ENCODE measurements at places on chromosomes 6 and 20.

DNA sequence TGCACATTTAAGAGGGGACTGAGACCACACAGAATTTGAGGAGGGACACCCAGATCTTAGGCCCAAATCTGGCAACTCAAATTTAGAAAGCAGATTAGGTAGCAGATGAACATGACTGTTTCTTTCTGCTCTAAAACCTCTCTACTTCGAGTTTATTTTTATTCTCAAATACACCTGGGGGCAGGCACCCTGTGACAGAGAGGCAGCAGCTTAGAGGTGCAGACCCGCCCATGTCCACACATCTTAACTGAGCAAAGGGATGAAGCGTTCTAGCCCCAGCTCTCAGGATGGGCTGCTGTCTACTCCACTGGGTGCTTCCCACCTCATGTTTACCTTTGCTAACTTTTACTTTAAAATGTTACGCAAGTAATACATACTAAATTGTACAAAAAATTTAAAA lies 125.0 kb downstream of the SLC23A2 start:
- no peak for DNase-seq

DNA sequence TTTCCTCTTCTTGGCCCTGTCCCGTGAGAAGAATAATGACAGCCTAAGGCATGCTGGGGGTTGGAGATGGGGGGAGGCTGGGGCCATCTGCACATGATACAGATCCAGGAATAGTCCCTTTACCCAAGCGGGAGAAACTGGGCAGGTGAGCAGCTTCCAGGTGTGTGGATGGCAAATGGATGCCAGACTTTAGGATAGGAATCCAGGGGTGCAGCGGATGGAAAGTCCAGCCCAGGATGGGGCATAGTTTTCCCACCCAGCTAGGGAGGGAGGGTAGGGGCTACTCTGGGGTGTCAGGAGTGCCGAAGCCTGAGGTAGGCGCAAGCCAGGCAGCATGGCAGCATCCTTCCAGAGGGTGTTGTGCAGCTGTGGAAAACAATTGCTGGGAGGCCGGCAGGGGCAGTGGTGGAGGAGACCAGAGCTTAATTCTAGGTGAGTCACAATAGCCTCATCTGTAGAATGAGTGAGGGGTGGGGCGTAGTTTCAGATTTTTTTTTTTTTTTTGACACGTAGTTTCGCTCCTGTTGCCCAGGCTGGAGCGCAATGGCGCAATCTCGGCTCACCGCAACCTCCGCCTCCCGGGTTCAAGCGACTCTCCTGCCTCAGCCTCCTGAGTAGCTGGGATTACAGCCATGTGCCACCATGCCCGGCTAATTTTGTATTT lies 15.4 kb upstream of the FAM110A start:
- DNase-seq: no peak

DNA sequence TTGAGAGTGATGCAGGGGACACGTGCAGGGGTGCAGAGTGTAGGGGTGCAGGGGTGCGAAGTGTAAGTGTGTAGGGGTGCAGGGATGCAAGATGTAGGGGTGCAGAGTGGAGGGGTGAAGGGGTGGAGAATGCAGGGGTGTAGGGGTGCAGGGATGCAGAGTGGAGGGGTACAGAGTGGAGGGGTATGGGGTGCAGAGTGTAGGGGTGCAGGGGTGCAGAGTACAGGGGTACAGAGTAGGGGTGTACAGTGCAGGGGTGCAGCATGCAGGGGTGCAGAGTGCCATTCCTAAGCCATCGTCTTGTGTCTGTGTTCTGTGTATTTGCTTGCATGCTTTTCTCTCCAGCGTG lies 345.4 kb downstream of the TAF4 start:
- no peak for DNase-seq

DNA sequence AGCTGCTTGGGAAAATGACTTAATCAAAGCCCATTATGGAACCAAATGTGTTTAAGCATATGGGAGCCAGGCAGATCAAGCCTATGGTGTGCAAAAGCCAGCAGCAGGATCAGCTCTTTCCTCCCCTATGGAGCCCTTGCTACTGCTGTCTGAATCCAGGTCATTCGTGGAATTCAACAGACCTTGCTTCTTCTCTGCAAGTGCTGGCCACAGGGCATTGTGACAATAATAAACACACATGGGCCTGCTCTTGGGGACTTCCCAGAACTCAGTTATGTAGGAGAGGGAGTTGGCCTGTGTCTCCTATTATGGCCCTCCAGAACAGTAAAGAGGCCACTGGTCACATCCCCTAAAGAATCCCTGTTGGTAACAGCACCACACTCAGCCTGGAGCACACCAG lies 18.6 kb downstream of the GFOD1 start:
- DNase-seq: no peak

DNA sequence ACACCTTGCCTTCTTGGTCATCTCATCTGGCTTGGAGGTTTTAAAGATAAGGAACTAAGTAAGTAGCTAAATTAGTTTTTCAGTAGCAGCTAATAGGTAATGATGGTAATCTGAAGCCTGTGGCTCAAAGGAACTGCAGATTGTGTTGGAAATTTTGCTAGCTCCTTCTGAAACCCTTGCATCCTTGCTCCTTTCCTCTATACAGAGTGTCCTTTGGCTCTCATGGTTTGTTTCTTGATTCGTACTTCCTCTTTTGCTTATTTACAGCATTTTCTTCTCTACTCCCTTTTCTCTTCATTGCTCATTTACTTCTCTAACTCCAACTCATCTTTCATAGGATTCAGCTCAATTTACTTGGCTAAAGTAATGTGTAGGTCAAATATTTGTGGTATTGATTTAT lies 19.0 kb downstream of the LRRC1 start:
- no peak for DNase-seq

DNA sequence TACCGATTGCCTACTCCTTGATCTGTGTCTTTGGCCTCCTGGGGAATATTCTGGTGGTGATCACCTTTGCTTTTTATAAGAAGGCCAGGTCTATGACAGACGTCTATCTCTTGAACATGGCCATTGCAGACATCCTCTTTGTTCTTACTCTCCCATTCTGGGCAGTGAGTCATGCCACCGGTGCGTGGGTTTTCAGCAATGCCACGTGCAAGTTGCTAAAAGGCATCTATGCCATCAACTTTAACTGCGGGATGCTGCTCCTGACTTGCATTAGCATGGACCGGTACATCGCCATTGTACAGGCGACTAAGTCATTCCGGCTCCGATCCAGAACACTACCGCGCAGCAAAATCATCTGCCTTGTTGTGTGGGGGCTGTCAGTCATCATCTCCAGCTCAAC lies 13.5 kb downstream of the CCR6 start:
- DNase-seq: no peak

DNA sequence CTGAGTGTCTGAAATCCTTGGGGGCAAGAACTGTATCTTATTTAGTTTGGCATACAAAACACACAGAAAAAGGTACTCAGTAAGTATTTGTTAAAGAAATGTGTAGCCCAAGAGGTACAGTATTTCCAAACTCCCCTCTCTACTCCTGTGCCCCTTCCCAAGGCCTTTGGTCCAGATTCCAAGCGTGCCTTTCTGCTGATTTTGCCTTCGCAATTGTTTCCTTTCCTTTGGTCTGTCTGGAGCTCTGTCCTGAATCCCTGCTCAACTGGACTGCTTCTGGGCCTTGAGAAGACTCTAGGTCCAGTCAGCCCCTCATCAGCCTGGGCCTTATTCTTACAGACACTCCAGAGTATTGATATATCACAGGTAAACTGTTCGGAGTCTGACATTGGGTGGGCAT lies 122.2 kb upstream of the SYNCRIP start:
- no peak for DNase-seq

GRCh38 chr20:61055180-61056010 lies 196.7 kb upstream of the CDH4 start:
- no peak for DNase-seq

- no peak for DNase-seq
These were observed 21.3 kb downstream of the PLCB1 start for GRCh38 chr20:8153281-8153908.

GRCh38 chr20:25065625-25066338 lies 7.8 kb upstream of the ACSS1 start:
- peak; percentile 33 for DNase-seq

DNA sequence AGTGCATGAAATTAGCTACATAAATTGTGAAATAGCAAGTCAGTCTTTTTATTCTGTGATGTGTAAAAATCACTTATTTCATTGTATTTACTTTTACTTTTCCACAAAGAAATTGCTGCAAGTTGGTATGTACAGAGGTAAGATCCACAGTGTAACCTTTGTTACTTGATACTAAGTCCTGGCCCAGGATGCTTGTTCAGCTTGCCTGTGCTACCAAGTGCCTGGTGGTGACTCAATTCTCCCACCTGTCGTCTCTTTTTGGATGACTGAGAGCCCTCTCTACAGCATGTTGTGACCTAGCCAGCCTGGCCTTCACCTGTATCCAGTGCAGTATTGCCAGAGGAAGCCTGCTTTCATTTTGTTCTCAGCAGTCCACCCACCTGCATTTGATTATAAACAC lies 54.9 kb downstream of the ANKRD6 start:
- DNase-seq: no peak

DNA sequence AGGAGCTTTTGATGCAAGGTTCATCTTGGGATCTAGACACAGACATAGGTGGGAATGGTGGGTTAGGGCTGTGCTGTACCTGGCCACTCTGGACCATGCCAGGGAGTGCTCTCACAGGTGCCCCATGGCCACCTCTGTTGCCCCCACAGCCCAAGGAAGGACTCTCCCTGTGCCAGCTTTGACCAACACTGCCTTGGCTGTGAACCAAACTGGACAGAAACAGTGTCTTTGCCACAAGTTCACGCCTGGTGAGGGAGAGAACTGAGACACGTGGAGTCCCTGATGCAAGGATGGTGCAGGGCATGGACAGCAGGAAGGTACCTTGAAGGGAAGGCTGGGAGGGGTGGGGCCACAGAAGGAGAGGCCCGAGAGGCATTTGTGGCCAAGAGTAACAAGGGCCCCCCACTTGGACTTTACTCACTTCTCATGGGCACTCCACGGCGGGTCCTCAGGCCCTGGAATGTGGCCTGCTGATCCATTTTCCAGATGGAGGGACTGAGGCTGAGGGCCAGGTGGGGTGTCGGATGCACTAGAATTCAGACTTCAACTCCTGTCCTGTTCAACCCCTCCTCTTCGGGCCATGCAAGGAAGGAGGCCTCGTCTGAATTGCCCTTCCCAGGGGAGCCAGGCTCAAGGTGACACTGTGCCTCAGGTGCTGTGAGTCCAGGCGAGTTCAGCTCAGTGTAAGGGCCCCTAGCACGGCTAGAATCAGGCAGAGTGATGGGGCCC lies 103.3 kb downstream of the YTHDF1 start:
- DNase-seq: no peak

- DNase-seq: no peak
These were observed 23.4 kb downstream of the ATRN start for GRCh38 chr20:3494218-3494617.

DNA sequence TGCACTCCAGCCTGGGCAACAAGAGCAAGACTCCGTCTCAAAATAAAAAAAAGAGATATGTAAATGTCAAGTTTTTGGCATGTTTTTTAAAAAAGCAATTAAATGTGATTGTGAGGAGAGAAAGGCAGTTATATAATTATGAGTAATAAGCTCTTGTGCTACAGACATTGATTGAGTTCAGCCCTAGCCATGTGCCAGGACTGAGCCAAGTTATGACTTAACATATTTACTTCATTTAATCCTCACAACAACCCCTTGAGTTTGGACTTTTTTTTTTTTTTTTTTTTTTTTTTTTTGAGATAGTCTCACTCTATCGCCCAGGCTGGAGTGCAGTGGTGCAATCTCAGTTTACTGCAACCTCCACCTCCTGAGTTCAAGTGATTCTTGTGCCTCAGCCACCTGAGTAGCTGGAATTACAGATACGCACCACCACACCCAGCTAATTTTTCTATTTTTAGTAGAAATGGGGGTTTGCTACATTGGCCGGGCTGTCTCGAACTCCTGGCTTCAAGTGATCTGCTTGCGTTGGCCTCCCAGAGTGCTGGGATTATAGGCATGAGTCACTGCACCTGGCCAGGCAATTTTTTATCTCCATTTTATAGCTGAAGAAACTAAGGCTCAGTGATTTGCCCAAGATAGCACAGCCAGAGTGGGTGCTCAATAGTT lies 15.0 kb upstream of the CSE1L start:
- no peak for DNase-seq

GRCh38 chr6:170485159-170485558 lies 67.9 kb downstream of the PSMB1 start:
- no peak for DNase-seq

DNA sequence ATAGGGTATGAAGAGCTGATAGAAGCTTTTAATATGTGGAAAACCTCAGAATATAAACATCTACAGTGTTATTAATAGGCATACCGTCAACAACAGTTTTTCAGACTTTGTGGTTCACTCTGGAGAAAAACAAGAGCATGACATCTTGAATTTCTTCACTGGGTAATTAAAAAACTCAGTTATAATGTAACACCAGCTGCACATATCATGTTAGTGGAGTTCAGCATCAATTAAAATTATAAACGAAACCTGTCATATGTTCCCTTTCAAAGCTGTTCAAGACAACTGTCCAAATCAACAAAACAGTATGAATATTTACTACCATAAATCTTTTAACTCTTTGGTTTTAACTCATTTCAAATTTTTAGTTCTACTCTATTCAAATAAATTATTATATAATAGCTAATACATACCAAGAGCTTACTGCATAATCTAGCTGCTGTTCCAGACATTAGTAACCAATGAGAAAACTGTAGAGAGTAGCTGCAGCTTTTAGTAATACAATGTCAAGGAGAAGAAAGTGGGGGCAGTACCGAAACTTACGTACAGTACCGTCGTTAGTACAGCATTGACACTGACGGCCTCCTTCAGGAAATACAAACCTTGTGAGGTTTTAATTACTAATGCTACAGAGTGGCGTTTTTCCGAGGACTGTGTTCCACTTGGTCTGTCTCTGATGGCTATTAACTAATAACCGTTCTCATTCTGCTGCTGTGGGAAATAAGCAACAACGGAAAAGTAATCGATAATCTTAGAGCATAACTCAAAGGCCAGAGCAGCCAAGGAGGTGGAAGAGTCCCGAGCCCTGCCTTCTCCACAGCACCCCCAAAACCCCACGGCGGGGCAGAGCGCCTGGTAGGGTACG lies 532 bp upstream of the PM20D2 start:
- DNase-seq: no peak

- DNase-seq: no peak
These were observed 21.2 kb upstream of the CCDC167 start for GRCh38 chr6:37520926-37521325.

GRCh38 chr20:32040142-32040953 lies 11.7 kb upstream of the HCK start:
- DNase-seq: no peak

DNA sequence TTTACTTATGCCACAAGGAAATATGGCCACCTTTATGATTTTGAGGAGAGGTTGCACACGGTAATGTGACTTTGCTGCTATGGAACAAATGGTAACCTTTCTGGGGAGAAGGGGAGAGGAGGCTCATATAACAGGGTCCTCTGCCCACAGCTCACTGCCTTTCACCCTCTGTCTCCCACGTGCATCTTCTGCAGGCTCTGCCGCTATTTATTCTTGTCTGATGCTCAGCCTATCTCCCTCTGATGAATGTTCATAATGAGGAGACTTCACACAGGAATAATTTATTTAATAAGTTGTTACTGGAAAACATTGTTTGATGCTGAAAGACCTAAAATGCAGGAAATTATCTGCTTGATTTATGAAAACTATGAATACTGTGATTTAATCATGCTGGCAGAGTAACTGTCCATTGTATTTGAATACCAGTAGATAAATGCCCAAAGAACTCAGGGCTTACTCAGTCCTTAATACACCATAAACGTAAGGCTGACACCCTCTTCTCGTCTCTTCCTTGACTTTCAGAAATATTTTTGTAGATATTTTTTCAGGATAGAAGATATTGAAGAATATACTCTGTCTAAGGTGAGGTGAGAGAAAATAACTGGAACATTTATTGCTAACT lies 721.1 kb downstream of the QKI start:
- no peak for DNase-seq
